ENCODE measurements at places on chromosomes 16 and 17.

DNA sequence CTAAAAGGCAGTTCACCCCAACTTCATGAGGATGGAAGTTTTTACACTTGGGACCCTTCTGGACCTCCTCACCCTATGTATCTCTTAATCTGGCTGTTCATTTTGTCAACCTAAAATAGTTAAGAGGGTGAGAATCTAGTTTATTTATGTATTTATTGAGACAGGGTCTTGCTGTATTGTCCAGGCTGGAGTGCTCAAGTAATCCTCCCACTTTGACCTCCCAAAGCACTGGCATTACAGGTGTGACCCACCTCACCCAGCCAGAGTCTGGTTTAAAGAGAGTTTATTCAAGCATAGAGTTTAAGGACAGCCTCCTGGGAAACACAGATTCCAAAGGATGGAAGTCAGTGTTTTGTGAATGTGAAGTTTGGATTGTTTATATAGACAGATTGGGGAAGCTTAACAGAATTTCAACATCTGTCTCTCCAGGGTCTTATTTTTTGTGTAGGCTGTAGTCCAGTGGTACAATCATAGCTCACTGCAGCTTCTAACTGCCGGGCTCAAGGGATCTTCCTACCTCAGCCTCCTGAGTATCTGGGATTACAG lies 8.0 kb upstream of the APPBP2 start:
- DNase-seq = no peak

- no peak for DNase-seq
These were observed 51.6 kb upstream of the DYNLRB2 start for GRCh38 chr16:80489173-80489572.

DNA sequence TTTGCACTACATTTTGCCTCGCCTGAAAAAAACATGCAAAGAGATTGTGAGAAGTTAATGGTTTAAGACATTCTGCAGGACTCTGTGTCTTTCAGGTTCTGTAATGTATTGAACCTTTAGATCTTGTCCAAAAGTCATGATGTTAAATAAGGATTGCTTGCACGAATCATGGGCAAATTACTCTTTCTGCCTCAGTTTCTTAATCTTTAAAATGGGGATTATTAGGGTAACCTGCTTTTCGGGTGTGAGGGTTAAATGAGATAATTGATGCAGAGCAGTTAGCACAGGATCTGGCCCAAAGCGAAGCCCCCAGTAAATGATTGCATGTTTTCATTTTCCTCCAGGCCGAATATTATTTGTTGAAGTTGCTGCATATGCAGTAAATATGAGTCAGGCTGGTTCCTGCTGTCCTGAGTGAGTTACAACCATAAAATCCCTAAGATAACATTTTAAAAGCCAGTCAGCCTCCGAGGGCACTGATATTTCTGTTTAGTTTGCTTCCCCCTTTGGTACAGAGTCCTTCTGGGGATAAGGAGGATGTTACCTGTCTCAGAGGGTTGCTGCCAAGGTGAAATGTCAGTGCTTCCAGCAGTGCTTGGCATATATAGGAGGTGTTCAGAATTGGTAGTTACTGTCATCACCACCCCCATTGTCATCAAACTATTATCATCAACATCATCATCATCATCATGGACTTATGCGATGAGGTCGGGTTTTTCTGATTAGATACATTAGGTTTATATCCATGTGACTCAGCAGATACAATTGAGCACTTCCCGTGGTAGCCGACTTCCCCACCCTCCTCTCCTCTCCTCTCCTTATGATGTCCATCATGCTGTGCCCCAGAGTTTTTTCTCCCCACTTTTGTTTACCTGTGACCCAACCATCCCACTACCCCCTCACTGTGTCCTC lies 20.6 kb upstream of the ARHGAP17 start:
- no peak for DNase-seq

DNA sequence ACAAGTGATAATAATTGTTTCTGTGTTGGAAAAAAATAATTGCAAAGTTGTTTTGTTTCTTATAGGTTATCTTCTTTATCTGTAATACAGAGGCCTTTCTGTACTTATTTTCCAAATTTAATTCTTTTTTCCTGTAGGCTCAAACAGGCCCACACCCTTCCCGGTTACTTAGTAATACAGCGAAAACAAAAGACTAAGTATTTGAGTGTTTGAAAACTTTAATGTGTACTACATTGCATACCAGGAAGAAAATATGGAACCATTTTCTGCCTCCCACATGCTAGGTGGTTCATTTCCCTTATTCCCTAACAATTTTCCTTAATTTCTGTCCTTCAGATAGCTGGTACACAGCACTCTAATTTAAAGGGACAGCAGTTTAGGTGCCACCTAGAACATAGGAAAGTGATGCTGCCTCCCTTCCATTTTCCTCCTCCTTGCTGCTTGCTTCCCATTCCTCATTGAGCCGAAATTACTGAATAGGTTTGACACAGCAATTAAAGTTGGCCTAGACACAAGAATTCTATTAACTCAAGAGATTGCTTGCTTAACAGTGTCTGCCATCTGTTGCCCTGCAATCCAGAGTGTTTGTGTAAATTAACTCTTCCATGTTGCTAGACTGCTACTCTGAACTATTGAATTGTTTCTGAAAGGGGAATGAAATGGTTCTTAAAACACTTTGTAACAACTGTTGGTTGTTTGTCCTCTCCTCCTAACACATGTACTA lies 24.2 kb downstream of the CYB5B start:
- DNase-seq = no peak

GRCh38 chr16:381012-381788 lies 578 bp downstream of the PGAP6 start:
- DNase-seq = no peak

- DNase-seq = no peak
These were observed 555.0 kb upstream of the RBFOX1 start for GRCh38 chr16:6777624-6778023.

Measured in foreskin melanocyte (primary cell).